Bronchus fibroblast of lung (primary cell): ENCODE measurements at places on chromosomes 6 and 20. TPM values are rescaled to one million over a fixed set of nuclear protein-coding genes. Genes with fewer than 3 reads are reported as not detected.

Gene SNX9
- total RNA-seq = 29.1 TPM in 2 replicates

Gene ACSS1
- 1.3 and 1.8 TPM in 2 replicates for total RNA-seq

Gene FKBP1C
- under 0.01 TPM in 1 of 2 replicates, not detected in the other for total RNA-seq

Gene RIPPLY2
- total RNA-seq = 0.74 TPM in 1 of 2 replicates, not detected in the other

Gene PACSIN1
- not detected in 2 replicates for total RNA-seq
